Activated T-helper 2 cell treated with anti-CD3 and anti-CD28 coated beads, Interferon-gamma antibody, Interleukin-2, Interleukin-4, amounts not matched to agents 10 μg/mL and 5 μg/mL and 100 μg/mL, durations not matched to agents 14 hours and 24 hours and 36 hours (primary cell): ENCODE measurements at places on chromosomes 1 and 21. TPM values are rescaled to one million over a fixed set of nuclear protein-coding genes. Genes with fewer than 3 reads are reported as not detected.

- DNase-seq: no peak
Measured at GRCh38 chr1:42744148-42744413, 4.0 kb upstream of the CLDN19 start.

Gene TAS1R3
- 0.32 and 0.44 TPM in 2 replicates for total RNA-seq

- no peak for DNase-seq
Measured at GRCh38 chr1:60591583-60591982, 490.8 kb upstream of the NFIA start.

DNA sequence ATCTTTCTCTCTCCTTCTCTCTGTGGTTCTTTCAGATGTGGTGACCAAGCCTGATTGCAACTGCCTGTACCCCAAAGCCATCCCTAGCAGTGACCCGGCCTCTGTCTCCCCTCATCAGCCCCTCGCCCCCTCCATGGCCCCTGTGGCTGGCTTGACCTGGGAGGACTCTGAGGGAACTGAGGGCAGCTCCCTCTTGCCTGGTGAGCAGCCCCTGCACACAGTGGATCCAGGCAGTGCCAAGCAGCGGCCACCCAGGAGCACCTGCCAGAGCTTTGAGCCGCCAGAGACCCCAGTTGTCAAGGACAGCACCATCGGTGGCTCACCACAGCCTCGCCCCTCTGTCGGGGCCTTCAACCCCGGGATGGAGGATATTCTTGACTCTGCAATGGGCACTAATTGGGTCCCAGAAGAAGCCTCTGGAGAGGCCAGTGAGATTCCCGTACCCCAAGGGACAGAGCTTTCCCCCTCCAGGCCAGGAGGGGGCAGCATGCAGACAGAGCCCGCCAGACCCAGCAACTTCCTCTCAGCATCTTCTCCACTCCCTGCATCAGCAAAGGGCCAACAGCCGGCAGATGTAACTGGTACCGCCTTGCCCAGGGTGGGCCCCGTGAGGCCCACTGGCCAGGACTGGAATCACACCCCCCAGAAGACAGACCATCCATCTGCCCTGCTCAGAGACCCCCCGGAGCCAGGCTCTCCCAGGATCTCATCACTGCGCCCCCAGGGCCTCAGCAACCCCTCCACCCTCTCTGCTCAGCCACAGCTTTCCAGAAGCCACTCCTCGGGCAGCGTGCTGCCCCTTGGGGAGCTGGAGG lies 12.7 kb downstream of the CSF1 start:
- no peak for DNase-seq

Gene RNF186
- total RNA-seq: not detected in 2 replicates

DNA sequence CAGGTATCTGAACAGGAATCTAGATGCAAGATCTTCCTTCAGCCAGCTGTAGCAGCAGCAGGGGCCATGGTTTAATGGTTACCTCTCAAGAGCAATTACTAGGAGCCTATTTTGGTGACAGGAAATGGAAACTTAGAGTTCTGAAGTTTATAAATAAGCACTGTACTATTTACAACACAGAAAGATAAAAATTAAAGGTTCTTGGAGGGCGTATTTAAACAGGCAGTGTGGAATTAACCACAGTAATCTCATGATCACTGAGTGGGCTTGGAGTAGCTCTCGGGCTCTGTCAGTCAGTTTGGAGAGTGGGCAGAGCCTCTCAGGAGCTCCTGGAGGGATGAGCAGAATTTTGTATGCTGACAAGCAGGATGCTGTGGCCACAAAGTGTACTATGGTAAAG lies 10.2 kb upstream of the FCRL5 start:
- DNase-seq: no peak

GRCh38 chr1:234825498-234826165 lies 215.7 kb upstream of the IRF2BP2 start:
- no peak for DNase-seq

- DNase-seq: no peak
Measured at GRCh38 chr1:207904391-207904790, 6.5 kb downstream of the CD34 start.
